ENCODE measurements at places on chromosomes 11 and 22.

- no peak for DNase-seq
Measured at GRCh38 chr11:19821412-19821875, 108.8 kb downstream of the NAV2 start.

DNA sequence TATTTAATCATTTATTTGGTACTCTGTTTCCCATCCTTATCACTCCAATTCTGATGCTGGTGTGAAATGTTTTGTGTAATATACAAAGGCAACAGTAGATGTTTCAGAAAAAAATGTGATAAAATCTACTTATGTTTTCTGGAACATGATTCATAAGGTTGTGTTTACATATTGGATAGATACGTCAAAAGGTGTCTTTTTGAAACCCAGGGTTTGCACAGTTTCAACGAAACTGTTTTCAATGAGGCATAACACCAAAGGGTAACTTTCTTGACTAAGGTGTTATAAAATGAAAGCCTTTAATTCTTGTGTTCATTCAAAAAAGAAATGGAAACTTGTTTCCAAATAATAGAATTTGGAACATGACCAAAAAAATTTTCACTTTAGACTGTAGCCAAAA is 33.8 kb upstream of the HSD17B12 start:
- DNase-seq = no peak

- DNase-seq = no peak
Measured at GRCh38 chr11:109405671-109406070, 16.3 kb upstream of the C11orf87 start.

GRCh38 chr11:31656051-31656450 is 146.5 kb downstream of the ELP4 start:
- no peak for DNase-seq

- no peak for DNase-seq
Measured at GRCh38 chr11:31804312-31805036, 6.6 kb downstream of the PAX6 start.

GRCh38 chr22:24093855-24094254 is 82.8 kb downstream of the CABIN1 start:
- DNase-seq = no peak

- DNase-seq = peak; percentile 35
Measured at GRCh38 chr11:67356387-67356863, 3.1 kb upstream of the POLD4 start.

- no peak for DNase-seq
Measured at GRCh38 chr11:75635066-75635862, 33.6 kb downstream of the MAP6 start.

GRCh38 chr11:79744941-79745340 is 304.1 kb upstream of the TENM4 start:
- no peak for DNase-seq

DNA sequence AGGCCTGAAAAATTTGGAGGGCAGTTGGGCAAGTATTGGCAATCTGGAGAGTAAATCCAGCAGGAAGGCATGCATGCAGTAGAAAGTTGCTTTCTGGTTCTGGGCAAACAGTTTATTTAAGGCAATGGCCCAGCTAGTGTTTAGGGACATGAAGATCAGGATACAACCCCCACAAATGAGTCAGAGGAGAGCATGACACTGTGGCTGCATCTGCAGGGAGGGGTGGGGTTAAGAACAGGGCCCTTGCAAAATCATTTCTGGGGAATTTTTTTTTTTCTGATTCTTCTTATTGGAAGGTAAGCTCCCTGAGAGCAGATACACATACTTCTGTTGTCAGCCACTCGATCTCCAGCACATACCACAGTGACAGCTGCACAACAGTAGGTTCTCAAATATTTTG is 61.1 kb downstream of the FDX1 start:
- DNase-seq = no peak

DNA sequence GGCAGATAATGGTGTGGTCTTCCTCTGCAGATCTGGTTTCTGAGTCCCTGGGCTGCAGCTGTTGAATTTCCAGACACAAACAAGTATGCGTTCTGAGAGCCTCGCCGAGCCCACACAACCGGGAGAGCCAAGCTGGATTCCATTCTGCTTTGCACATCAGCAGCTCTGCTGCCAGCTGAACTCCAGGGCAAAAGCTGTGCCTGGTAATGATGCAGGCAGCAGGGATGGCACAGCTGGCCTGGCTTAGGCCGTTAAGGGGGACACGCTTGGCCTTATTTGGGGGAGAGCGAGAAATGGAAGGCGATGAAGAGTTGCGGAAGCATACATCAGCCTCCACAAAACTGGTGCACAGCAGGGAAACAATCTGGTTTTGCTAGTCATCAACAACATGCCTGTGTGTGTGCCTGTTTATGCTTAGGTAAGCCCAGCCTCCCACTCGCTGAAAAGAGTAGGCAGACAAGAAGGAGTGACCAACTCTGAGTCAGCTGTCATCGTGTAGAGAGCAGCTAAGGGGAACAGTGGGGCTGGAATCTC is 25.1 kb downstream of the ADAMTS8 start:
- peak; percentile 43 for DNase-seq

DNA sequence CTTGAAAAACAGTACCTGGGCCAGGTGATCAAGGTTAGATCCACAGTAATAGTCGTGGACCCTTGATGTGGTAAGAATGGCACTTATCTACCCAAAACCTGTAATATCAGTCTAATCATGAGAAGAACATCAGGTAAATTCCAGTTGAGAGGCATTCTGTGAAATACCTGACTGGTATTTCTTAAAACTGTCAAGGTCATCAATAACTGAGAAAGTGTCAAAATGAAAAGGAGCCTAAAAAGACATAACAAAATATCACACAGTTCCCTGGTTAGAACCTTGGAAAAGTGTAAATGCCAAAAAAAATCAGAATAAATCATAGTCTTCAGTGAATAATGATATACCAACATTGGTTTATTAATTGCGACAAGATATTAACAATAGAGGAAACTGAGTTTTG is 155.4 kb upstream of the CCDC90B start:
- no peak for DNase-seq

DNA sequence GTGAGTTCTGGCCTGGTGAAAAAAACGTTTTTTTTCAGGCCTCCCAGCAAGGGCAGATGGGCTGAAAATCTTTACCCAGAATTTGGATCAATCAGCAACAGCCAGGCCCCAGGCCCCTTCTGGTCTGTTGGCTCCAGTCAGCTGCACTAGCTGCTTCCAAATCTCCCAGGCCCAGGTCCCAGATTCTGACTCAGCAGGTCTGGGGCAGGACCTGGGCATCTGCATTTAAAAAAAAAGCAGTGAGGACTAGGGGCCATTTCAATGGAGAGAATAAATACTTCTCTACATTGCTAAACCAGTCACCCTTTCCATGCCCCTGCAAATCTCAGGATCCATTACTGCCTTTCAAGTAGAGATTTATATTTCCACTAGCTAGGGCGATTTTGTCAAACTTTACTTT is 4.3 kb downstream of the SLC15A3 start:
- no peak for DNase-seq

- no peak for DNase-seq
Measured at GRCh38 chr11:64900263-64900678, 16.7 kb downstream of the ATG2A start.

- DNase-seq = no peak
Measured at GRCh38 chr11:84890676-84891075, 736.5 kb downstream of the DLG2 start.

- no peak for DNase-seq
Measured at GRCh38 chr22:18085188-18085587, 7.4 kb downstream of the PEX26 start.

DNA sequence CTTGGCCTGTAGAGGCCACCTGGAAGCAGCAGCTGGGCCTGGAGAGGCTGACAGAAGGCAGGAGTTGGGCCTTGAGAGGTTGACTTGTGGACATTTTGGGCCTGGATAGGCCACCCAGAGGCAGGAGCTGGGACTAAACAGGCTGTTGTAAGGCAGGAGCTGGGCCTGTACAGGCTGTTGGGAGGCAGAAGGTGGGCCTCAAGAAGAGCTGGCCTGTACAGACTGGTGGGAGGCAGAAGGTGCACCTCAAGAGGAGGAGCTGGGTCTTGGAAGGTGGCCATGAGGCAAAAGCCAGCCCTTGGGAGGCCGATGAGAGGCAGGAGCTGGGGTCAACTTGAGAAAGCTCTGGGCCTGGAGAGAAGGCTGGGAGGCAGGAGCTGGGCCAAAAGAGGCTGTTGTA is 45.3 kb downstream of the OR4C45 start:
- no peak for DNase-seq

DNA sequence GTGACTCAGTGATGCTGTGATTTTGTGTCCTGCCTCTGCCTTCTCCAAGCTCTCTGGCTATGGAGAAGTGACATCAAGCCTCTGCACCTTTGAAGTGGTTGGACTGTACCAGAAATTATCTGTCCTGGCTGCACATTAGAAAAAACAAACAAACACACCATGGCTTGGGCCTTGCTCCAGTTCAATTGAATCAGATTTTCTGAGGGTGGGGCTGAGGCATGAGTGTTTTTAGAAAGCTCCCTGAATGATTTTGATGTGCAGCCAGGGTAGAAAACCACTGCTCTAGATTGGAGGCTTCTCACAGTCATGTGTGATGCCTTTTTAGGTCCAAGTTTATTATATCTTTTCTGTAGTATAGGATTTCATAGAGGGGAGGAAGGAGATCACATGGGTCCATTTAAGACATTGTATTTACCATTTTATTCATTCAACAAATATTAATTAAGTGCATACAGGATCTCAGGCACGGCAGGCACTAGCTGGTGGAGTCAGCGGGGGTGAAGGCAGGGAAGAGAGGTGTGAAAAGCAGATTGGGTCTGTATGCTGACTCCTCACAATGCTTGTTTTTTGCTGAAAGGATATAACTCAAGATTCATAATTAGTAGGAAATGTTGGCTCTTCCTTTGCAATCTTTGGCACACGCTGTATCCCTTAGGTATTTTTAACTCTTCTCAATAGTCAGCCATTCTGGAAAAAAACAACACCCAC is 7.1 kb upstream of the VSTM5 start:
- DNase-seq = no peak

DNA sequence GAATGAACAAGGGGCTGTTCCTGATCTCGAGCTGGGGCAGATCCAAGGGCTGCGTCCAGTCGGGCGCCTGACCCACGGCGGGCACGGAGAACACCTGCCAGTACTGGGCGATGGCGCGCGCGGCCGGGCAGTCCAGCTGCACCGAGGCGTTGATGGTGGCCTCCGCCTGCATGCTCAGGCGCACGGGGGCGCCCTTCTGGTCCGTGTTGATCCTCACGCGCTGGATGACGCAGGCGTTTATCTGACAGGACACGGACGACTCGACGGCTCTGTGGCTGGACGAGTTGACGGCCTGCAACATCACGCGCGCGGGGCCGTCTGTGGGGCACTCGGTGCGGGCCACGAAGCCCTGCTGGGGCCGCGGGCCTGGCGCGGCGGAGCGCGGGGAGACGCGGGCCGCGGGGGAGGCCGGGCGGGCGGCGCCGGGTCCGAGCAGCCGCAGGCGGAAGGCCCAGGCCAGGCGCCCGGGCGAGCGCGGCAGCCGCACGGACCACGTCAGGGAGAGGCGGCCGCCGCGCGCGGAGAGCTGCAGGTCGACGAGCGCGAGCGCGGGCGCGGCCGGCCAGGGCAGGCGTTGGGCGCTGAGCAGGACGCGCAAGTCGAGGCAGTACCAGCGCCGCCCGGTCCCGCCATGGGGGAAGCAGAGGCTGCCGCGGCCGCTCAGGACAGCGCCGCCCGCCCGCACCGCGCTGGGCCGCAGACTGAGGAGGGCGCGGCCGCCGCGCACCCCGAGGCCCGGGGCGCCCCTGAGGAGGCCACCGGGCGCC is 511 bp downstream of the PKDREJ start:
- DNase-seq = peak; percentile 73

GRCh38 chr11:8056810-8057463 is 24.1 kb upstream of the TUB start:
- DNase-seq = peak; percentile 82

DNA sequence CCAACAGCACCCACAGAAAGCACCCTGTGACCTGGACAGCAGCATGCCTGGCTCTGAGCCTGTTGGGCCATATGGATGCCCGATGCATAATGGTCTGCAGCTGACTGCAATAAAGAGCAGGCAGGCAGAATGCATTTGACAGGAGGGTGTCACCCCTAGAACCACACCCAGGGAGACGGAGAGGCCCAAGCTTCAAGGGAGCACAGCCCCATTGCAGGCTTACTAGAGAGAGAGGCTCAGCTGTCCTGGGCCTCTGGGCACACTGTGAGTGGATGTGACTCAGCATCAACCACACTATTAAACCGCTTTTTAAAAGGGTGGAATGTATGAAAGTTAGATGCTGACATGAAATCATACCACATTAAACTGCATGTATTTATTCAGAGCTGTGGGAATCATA is 365.3 kb downstream of the CTTN start:
- no peak for DNase-seq

GRCh38 chr11:8314916-8315315 is 51.2 kb upstream of the LMO1 start:
- peak; percentile 17 for DNase-seq

GRCh38 chr22:28918550-28919271 is 35.3 kb downstream of the ZNRF3 start:
- no peak for DNase-seq

- DNase-seq = no peak
Measured at GRCh38 chr11:17985517-17985916, 27.3 kb downstream of the SERGEF start.

DNA sequence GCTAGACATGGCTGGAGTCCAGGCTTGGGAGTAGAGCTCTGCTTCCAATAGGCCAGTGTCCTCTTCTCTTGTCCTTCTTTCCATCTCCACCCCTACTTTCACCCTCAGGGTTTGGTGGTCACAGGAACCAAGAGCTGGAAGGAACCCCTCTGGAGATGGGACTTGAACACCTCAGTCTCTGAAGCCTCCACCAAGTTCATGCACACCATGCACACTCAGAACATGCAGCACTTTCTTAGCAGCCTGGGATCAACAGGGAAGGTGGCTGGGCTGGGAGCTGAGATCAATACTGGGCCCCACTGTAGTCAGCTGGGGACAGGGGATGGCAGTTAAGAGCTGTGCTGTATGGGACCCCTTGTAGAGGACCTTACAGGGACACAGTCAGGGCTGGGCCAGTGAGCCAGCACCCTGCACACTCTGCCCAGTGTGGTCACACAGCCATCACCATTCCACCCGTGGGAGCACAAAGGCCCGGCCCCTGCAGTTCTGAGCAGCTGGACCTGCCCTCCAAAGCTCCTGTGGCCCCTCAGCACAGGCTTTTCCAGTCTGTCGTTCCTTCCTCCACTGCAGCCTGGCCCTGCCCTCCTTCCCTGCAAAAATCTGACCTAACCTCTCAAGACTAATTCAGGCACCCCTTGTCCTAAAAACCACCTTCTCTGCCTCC is 47.7 kb downstream of the GAB4 start:
- no peak for DNase-seq

DNA sequence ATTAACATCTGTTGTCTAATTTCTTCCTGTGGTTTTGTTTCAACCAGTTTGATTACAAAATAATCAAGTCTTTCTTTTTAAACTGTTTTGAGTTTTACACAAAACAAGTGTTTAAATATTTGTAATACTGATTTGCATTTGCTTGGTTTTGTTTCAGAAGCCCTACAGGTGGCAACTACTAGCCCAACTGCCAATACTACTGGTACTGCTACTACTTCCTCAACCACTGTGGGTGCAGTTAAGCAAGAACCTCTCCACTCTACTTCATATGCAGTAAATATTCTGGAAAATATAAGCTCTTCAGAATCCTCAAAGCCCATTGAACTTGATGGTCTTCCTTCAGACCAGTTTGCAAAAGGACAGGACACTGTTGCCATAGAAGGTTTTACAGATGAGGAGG is 61.1 kb downstream of the QSER1 start:
- DNase-seq = no peak

- DNase-seq = peak; percentile 94
Measured at GRCh38 chr11:114162719-114163123, 103.2 kb downstream of the ZBTB16 start.

- DNase-seq = no peak
Measured at GRCh38 chr11:6927030-6927617, 898 bp downstream of the ZNF215 start.

Data from ovary (tissue), 10 donors.